Endothelial cell (in vitro differentiated cells): ENCODE measurements at places on chromosomes 7 and 10. TPM values are rescaled to one million over a fixed set of nuclear protein-coding genes. Genes with fewer than 3 reads are reported as not detected.

GRCh38 chr10:132677473-132678227 is 108.3 kb downstream of the NKX6-2 start:
- DNase-seq, result no peak

DNA sequence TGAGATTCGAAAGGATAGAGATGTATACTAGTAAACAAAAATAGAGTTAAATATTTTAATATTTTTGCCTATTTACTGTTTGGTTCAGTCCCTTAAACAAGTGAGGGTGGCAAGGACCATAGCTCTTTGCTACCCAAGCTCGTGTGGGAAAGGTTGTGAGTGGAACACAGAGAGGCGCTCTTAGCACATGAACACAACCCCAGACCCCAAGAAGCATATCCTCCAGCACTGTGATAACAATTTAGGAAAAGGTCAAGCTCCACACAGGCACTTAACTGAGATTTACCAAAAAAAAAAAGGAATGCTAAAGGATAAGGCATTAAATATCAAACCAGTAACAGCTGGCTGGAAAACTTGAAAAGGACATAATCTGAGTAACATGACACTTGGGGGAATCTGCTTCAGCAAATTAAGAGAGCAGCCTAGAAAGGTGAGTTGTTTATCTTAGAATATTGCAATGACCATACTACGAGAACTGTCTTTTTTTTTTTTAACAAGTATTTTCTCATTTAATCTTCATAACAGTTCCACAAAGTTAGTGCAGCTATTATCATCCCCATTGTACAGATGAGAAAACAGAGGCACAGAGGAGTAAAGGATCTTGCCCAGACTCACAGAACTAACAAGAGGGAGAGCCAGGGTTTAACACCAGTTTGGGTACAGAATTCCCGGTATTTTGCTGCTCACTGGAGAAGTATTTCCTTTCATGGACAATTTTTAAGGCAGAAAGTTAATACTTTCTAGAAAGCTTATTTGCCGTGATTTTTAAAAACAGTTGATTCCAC is 303.5 kb upstream of the AOAH start:
- no peak for DNase-seq

DNA sequence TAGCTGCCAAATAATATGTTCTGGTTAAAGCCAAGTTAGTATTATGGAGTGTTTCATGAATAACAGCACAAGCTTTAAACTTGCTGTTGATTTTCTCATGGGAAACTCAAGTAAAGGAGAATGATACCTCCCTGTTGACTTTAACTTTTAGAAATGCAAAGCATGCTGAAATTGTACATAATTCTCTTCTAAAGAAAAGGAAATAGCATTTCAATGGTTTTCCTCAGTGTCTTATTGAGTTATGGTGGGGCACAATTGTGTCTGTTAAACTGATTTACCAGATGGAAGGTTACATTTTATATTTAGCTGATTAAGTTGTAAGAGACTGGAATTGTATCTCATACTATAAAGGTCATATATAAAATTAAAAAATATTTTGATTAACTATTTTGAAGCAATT is 119.3 kb downstream of the HDAC9 start:
- DNase-seq, result no peak

GRCh38 chr7:82128546-82128945 is 315.0 kb downstream of the CACNA2D1 start:
- no peak for DNase-seq

GRCh38 chr7:138083859-138084258 is 7.6 kb downstream of the AKR1D1 start:
- no peak for DNase-seq

- peak; percentile 44 for DNase-seq
Measured at GRCh38 chr7:126608339-126608776, 644.4 kb downstream of the GRM8 start.

- no peak for DNase-seq
Measured at GRCh38 chr7:30799206-30799975, 28.2 kb downstream of the MINDY4 start.

- DNase-seq, result peak; percentile 6
Measured at GRCh38 chr10:33509231-33509831, 174.9 kb upstream of the NRP1 start.

- DNase-seq, result no peak
Measured at GRCh38 chr10:98125940-98126631, 8.4 kb upstream of the R3HCC1L start.

Gene NPY4R2
- not detected for total RNA-seq
